CD8-positive, alpha-beta T cell (primary cell): ENCODE measurements at places on chromosomes 4 and X.
A peak's percentile ranks its signal among the peaks of the same experiment; 100 is the strongest.

GRCh38 chr4:13876131-13876530 is 248.6 kb upstream of the BOD1L1 start:
- DNase-seq = no peak

DNA sequence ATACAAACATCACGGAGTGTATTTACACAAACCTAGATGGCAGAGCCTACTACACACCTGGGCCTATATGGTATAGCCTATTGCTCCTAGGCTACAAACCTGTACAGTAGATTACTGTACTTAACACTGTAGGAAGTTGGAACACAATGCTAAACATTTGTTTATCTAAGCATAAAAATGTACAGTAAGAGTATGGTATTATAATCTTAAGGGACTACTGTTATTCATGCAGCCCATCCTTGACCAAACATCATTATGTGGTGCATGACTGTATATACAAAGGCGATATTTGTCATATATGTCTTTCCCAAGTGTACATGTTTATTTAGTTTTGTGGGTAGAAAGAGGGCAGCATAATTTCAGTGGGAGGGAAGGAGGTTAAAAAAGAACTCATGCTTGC is 177.7 kb upstream of the FSTL5 start:
- DNase-seq = no peak

- no peak for DNase-seq
These were observed 2440.0 kb downstream of the PCDH7 start for GRCh38 chr4:33160126-33160525.

DNA sequence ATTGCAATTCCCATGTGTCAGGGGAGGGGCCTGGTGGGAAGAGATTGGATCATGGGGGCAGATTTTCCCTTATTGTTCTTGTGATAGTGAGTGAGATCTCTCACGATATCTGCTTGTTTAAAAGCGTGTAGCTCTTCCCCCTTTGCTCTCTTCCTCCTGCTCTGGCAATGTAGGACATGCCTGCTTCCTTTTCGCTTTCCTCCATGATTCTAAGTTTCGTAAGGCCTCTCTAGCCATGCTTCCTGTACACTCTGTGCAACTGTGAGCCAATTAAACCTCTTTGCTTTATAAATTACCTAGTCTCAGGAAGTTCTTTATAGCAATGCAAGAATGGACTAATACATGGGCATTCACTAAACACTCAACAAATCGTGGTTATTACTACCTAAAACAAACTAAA is 37.2 kb upstream of the PAPSS1 start:
- no peak for DNase-seq

DNA sequence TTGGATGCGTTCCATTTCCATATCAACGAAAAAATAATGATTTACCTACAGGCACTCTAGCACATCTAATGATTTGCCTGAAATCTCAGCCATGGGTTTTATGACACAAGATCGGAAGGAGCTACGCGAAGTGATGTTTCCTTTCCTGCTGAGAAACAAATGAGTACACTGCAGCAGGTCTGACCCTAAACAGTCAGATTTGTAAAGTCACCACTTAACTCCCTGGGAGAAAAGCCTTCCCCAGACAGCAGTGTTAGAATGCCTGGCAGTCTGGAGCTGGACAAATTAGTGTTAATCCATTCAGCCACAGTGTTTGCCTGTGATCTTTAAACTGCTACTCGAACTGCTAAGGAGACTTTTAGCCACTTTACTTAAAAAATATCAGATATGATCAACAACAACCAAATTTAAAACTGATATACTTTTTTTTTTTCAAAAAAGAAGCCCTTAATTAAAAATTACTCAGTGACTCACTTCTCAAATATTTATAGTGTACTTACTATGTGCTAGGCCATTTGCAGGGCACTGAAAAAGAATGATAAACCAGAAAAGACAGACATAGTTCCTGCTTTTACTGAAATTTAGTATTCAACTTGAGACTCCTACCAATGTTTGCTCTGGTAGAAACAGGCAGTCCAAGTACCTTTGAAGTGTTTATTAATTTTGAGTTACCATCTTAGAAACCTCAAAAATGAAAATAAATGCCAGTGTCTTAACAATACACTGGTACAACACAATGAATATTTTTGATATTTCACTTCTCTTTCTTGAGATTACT is 104.5 kb downstream of the SHISA3 start:
- DNase-seq = no peak

- no peak for DNase-seq
These were observed 47.1 kb upstream of the THOC2 start for GRCh38 chrX:123779908-123780396.

DNA sequence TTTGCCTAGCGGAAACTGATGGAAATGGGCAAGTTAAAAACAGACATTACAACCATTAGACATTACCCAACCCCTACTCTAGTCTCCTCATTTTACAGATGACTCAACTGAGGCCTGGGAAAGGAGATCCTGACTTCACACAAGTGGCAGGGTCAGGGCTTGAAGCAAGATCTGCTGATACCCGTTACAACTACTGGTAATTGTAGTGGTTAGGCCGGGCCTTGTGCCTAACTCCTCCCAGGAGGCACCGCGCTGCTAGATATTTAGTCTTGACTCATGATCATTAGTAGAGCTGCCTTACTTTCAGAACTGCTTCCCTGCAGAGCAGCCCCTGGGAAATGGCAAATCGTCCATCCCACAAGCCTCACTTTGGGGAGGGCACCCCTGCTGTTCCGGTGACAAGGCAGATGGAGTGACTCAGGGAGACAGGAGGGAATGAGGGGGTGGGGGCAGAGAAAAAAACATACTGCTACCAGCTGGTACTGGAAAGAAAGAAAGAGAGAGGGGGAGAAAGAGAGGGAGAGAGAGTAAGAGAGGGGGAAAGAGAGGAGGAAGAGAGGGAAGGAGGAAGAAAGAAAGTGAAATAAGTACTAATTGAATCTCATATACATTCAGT is 12.2 kb downstream of the ARHGEF6 start:
- peak; percentile 28 for DNase-seq

DNA sequence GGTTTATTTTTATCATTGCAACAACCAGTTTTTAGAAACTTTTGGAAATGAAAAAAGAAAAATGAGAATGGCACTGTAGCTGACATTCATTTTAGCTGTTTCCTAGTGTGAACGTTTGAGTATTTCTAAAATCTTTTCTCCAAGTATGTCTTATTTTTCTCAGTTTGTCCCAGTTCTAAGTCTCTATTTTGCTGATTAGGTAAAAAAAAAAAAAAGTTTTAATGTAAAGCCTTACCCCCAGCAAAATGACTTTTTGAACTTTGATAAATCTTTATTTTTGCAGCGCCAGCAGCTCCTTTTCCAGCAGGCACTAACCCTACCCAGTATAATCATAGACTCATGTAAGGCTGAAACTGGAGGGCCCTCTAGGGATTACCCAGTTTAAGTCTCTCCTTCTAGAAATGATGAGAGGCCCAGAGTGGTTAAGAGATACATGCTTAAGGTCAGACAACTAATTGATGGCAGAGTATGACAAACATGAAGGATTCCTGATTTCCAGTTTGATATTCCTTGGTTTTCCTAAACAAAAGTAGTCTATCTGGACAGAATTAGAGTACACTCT is 84.3 kb upstream of the SLC4A4 start:
- DNase-seq = no peak

GRCh38 chr4:82508806-82509428 is 52.9 kb downstream of the TMEM150C start:
- DNase-seq = no peak

DNA sequence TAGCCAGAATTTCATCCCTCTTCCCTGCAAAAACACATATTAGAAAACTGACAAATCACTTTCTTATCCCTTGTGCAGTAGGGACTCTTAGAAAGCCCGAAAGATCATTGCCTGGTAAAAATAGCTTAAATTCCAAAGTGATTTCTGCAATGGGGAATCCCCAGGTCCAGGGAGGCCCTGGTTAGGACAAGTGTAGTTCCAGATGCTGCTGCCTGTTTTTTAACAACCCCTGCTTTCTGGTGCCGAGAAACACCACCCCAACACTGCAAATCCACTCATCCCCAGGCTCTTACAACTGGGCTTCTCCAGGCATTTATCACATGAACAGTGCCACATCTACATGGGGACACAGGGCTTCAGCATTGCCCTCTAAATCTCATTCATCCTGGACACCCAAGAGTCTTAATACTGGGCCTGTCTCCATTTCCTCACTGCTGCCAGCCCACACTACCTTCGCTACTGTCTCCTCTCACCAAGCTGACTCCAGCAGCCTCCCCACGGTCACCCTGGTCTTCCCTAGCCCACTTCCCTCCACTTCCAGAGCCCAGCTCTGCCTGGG is 112.2 kb upstream of the PSAPL1 start:
- DNase-seq = no peak

DNA sequence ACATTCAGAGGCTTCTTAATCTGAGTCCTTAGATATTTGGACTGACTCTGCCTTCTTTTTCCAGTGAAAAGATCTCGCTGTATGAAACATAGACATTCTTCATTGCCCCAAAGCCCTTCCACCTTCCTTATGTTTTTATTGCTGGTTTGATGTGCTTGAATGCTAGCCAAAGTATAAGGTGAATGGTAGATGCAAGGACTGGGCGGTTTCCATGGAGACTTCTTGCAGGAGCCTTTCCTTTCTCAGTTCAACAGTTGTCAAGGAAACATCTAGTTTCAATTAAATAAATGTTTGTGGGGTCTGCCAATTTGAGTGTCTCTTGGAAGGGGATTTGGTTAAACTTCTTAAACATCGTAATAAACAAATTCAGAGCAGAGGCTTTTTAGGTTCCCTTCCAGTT is 46.0 kb downstream of the REPS2 start:
- DNase-seq = no peak

- no peak for DNase-seq
These were observed 2.4 kb upstream of the PPP3CA start for GRCh38 chr4:101349801-101350064.

- DNase-seq = no peak
These were observed 212.4 kb upstream of the NDST4 start for GRCh38 chr4:115325836-115326235.

DNA sequence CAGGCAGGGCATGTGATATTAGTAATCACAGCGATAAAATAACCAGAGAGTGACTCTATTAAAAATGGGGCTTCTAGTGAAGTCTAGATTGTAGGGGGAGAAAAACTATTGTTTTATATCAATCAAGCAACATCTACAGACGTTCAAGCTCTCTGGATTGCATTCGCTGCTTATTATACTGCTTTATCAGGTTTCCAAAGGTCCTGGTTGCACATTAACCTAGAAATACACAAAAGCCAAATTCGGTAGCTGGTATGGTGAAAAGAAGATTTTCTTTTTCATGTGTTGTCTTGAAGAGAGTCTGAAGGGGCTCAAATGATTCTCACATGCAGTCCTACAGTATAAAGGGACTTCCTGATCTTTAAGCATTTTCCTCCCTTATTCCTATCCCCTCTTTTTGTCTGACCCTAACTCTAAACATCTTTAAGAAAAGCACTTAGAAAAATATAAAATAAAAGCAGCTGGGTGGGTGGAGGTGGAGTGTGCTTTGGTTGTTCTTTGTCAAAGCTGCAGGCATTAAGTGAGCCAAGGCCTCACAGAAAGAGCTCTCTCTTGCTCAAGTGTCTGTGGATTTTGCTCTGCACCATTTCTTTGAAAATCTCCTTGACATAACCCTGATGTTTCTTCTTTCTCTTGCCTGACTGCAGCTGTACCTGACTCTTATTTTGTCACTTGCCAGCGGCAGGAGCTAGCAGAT is 46.1 kb downstream of the MID1IP1 start:
- DNase-seq = no peak

GRCh38 chrX:41043674-41044345 is 41.4 kb upstream of the USP9X start:
- DNase-seq = no peak

GRCh38 chr4:186765138-186765537 is 41.5 kb upstream of the FAT1 start:
- DNase-seq = no peak

DNA sequence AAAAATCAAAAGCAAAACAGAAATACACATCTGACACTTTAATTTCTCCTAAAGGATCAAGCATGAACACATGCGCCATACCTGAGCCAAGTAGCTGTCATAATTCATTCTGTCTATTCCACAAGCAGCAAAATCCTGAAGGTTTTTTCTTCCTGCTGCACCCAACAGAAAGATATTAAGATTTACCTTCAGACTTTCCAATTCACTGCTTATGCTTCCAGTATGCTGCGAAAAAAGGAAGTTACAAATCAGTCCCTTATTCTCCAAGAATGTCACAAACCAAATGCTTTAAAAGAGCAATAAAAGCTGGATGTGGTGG is 29.2 kb upstream of the FGFBP2 start:
- DNase-seq = no peak

DNA sequence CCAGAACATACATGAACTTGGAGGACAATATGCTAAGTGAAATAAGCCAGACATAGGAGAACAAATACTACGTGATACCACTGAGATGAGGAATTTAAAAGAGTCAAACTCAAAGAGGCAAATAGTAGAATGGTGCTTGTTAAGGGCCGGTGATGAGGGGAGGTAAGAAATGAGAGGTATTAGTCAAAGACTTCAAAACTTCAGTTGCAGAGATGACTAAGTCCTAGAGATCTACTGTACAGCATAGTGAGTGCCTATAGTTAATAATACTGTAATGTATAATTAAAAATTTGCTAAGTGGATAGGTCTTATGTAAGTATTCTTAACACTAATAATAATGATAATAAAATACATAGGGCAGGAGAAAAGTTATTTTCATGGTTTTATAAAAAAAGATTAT is 126.9 kb upstream of the VEGFC start:
- DNase-seq = no peak

DNA sequence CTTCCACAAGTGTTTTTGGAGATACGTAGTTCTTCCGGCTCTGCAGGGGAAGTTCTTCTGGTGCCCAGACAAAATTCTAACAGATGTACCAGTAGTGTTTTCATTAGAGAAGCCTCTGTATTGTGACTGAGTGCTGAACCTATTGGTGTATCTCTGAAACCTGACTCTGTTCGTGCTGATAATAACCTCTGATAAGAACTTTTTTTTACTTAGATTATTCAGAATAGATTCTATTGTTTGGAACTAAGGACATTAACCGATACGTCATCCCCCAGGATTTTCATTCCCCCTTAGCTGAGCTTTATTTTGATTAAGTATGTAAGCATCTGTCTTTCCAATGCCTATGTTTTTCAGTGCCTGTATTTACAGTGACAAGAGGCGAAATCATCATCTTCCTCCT is 362.9 kb downstream of the PDGFC start:
- DNase-seq = no peak

GRCh38 chrX:2967998-2968909 is 38.1 kb upstream of the ARSH start:
- DNase-seq = no peak

DNA sequence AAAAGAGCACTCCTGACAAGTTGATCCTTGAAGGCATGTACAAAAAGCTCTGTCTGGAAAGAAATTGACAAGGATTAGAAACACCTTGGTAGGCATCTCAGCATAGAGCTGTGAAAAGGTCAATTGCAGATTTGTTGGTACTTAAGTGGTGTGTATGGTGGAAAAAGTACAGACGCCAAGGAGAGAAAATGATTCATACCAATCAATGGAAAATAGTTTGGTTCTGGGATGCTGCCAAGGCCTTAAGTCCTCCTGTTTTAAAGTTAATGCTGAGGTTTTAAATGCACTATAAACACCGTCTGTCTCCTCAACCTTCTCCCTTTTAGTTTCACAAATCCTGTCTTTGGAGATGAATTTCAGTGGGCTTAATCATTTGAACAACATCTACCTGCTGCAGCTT is 524.1 kb downstream of the IL15 start:
- DNase-seq = no peak
